T1000 (cell line): ENCODE measurements at places on chromosomes 2 and 18.

- no peak for DNase-seq
These were observed 548.5 kb upstream of the LRRTM4 start for GRCh38 chr2:78070693-78071092.

DNA sequence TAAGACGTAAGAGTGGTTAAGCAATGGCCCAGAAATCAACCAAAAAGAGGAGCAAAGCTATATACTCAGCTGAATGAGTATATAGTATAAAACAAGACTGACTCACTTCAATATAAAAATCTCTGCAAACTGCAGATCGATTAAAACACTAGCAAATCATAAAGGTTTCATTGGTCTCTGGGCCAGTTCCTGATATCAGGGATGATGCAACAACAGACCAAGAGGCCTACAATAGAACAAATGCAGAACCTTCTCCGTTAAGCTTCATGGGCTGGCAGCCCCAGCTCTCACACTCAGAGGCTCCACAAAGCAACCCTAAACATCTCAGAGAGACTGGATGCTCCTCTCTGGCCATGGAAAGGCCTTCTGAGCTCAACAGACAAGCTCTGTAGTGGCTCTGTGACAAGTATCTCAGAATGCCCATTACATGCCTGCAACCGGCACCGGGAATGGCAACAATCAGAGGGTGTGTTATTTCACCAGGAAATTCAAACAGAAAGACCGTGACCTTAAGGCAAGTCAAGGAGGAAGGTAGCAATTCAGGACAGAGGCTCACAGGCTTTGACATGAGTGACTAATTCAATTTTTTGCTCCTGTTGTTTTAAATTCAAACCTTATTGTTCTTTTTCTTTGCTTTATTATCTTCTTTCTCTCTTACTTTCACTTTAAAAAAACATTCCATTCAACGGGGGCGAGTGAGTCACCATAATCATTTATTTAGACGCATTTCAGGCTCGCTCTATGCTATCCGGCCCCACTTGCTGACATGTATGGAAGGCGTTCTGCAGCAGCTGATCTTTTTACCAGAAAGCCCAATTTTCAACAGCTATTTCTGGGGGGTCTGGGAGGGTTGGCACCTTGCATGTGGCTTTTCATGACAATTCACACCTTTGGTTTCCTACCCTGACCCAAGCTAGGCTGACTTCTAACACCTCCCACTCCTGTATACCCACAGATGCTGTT lies 15.1 kb downstream of the CYRIA start:
- DNase-seq: no peak

GRCh38 chr18:40413160-40413559 lies 1541.9 kb upstream of the PIK3C3 start:
- no peak for DNase-seq

DNA sequence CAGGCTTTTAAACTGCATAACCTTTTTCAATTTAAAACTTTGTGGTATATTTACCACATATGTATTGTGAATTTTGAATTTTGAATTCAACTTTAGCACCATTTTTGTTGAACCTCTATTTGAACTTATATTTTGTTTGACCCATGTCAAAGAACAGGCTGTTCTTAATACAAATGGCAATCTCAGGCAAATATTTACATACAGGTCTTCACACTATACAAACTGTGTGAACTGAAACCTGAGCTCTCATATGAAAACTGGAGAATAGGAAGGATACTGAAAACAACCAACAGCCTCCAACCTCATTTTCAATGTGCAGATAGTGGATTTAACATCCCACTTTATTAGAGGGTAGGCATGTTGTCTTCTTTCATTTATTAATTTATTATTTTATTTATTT lies 491.8 kb downstream of the KCNJ3 start:
- no peak for DNase-seq

DNA sequence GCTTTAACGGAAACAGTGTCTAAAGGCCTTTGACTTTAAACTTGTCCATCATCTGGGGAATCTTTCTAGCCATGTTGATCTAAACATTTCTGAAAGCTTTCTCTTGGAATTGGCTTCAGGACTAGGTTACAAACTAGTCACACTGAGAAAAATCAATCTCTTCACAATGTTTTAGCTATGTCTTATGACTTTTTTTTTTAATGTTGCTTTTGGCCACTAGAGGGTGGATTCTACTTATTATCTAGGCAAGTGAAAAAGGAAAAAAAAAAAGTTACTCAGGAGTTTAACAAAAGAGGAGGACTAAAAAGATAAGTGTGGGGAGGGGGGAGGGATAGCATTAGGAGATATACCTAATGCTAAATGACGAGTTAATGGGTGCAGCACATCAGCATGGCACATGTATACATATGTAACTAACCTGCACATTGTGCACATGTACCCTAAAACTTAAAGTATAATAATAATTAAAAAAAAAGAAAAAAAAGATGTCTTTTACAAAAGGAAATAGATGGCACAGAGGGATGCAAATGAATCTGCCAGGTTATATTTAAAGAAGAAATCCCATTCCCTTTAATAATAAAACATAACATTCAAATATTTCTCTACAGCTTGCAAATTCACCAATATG lies 160.4 kb upstream of the PID1 start:
- no peak for DNase-seq

DNA sequence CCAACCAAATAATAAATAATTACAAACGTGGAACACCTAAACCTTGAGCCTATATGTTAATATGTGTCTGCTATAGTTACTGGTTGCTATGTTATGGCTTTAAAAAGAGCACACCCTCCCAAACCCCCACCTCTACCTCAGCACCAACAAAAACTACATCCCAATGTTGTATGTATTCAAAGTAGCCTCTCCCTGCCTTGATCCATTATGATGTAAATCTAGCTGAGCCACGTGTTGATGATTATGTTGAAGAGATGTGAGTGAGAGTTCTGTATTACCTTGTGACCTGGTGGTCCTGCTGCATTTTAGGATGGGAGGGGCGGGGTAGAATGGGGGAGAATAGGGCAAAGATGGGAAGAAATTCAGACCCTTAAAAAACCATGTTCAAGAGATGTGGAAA lies 4.8 kb downstream of the MFSD6 start:
- no peak for DNase-seq

- no peak for DNase-seq
These were observed 329.8 kb downstream of the PTPRM start for GRCh38 chr18:7896805-7897518.

DNA sequence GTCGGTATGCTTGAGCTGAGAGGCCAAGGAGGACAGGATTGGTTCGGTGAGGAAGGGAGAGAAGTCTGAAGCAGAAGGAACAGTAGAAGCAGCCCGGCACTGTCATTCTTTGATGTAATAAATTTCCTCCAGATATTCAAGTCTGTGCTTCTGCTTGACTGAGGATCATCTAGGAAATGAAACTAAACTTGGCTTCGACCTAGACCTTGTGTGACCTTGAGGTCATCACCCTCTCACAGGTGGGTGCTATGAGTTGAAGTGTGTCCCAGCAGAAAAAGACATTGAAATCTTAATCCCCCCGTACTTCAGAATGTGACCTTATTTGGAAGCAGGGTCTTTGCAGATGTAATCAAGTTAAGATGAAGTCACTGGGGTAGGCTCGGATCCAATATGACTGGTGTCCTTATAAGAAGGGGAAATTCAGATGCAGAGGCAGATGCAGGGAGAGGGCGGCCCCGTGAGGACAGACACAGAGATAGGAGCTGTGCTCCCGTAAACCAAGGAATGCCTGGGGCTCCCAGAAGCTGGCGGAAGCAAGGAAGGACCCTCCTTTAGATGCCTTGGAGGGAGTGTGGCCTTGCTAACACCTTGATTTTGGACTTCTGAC lies 49.0 kb downstream of the PRKCE start:
- no peak for DNase-seq

- no peak for DNase-seq
These were observed 7.9 kb downstream of the CABLES1 start for GRCh38 chr18:23143016-23143814.

DNA sequence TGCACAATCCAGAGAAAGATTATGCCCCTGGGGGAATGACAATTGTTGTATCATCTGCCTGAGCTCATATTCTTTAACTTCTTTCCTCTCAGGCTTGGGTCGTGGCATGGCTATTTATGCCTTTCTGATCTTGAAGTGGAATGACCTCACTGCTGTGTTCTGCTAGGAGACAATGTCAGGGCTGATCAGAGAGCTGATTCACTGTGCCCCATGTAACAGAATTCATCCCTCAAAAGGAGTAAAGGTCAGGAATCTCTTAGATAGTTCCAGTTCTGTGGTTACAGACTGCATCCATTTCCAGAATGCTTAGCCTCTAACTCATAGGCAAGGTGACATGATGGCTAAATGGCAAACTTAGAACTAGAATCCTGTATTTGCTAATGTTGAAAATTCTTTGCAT lies 511.7 kb upstream of the CNTNAP5 start:
- peak; percentile 39 for DNase-seq

- DNase-seq: peak; percentile 3
These were observed 29.0 kb downstream of the SERPINB5 start for GRCh38 chr18:63505566-63506335.

DNA sequence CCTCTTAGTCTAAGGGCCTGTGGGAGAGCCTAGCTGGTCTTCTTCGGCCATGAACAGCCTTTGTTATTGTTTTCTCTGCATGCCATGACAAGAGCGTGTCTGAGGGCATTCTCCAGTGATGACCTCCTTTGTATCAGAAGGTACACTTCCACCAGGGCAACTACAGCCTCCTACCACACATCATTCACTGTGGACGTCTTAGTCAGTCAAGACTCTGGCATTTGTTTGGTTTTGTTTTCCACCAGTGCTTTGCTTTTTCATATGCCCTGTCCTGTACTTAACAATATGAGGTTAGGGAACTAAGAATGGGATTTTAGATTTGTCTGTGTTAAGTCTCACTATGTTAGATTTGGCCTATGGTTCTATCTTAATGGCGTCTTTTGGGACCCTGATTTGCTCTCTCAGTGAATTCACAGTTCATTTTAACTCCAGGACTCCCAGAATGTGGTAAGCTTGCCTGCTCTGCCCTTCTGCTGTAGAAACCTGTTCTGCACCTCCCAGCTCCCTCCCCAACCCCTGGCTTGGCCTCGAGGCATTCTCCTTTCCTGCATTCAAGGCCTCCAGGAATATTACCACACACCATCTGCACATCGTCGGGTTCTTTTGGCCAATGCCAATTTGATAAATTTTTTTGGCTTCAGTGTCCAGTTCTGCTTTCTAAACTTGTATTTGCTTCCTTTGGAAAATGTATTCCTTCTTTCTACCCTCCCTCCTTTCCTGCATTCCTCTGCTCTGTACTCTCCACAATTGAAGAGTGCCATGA lies 42.8 kb upstream of the IL1R1 start:
- DNase-seq: no peak

DNA sequence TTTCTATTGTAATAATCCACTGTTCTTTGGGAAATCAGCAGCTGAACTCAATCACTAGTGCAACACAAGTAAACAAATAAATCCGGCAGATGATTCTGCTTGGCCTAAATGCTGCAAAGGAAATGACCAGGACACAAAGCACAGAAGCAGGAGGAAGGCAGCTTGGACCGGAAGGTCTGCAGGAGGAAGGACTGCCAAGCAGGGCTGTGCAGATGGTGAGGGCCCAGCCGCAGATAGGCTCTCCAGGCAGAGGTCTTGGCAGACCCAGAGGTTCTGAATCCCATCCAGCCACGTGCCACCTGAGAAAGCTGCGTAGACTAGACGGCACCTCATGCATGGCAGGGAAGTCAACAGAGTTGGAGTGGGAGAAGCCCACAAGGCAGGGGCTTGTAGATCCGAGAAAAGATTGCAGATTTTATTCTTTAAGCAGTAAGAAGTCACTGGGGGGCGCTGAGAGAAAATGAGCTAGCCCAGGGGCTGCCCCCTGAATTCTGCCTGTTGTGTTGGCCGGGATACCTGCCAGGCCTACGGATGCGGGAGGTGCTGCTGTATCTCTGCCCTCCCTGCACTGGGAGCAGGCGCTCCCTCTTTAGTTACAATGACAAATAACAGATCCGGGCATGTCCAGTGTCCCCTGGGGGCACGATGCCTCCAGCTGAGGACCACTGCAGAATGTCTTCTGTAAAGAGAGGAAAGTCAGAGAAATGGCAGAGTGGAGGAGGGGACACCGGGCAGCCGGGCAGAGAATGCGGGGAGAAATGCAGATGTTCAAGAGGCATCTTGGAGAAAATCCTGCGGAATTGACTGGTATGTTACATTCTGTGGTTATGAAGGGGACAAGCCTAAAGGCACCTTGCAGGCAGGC lies 153.5 kb downstream of the PXDN start:
- DNase-seq: no peak

GRCh38 chr2:69299772-69300516 lies 87.1 kb downstream of the GFPT1 start:
- no peak for DNase-seq

DNA sequence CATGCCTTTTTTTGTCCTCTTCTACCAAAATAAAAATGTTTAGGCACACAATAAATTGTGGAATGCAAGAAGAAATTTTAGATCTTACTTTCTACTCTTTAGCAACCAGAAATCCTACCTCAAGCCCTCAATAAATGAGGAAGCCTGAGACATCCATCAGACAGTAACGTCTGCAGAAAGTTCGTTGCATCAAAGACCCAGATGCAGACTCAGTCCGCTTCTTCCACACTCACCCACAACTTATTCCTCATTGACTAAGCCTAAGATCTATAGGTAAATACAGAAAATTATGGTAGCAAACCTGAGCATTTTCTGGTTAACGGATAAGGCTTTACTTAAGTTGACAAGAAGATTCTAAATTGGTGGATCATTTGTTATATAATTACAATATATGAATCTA lies 579.4 kb upstream of the ID2 start:
- no peak for DNase-seq

DNA sequence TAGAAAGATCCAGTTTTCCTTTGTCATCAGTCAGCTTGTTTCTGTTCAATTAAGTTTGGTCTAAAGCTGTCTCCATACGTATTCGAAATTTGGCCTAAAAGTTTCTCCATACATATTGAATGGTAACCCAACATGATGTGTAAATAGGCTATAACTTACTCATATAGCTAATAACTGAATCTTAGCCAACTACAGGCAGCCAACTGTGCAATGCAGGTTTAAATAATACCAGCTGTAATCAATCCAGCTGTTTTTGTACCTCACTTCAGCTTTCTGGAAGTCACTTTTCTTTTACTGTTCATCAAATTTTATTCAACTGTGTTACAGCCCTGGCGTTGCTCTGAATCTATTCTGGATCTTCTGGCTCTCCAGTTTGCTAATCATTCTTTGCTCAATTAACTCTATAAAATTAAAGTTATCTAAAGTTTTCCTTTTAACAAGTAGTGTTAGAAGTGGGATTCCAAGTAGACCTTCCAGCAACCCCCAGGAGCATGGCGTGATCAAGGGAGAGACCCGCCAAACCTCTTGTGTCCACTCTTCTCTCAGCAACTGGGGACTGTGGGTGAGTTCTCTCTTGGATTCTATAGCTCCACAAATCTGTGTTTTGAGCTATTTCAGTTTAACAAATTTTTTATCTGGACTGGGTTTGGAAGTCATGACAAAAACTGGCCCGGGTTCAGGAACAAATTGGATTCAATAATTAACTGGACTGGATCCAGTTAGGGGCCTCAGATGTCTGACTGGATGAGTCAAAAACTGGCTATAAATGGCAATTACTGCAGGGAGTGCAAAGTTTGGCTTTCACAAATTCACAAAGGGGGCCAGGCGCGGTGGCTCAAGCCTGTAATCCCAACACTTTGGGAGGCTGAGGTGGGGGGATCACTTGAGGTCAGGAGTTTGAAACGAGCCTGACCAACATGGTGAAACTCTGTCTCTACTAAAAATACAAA lies 329.7 kb upstream of the ST6GAL2 start:
- no peak for DNase-seq

- no peak for DNase-seq
These were observed 44.1 kb downstream of the EVA1A start for GRCh38 chr2:75516378-75517360.
